ENCODE measurements at places on chromosomes 7 and 10. TPM values are rescaled to one million over a fixed set of nuclear protein-coding genes. Genes with fewer than 3 reads are reported as not detected.

- no peak for DNase-seq
These were observed 33.1 kb upstream of the EPC1 start for GRCh38 chr10:32379950-32380551.

GRCh38 chr10:114550756-114551635 is 107.1 kb downstream of the ABLIM1 start:
- DNase-seq, result peak; percentile 72

DNA sequence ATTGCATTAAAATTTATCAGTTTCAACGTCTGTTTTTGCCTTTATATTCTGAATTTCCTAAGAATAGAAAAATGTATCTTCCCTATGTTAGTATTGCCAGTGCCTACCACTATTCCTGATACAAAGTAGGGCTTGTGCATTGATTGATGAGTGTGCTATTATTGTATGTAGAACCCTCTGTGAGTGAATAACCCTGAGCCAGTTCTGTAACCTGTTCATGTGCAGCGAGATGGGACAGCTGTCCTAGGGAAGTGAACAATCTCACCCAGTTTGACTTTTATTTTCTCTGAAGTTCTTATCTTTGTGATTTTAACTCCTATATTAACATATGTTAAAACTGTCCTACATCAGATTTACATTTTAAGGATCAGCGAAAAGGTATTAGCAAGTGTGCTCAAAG is 178.4 kb upstream of the ADO start:
- DNase-seq, result no peak

DNA sequence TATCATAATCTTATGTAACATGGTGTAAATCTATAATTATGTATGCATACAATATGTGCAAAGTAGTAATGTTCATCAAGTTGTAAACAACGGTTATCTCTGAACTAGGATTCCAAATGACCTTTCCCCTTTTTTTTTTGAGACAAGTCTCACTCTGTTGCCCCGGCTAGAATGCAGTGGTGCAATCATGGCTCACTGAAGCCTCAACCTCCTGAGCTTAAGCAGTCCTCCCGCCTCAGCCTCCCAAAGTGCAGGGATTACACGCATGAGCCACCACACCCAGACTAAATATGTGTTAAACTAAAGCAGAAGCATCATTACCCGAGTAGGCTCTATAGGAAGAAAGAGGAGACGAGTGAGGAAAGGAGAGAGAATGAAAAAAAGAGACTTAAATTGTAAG is 7.8 kb upstream of the KMT2C start:
- no peak for DNase-seq

DNA sequence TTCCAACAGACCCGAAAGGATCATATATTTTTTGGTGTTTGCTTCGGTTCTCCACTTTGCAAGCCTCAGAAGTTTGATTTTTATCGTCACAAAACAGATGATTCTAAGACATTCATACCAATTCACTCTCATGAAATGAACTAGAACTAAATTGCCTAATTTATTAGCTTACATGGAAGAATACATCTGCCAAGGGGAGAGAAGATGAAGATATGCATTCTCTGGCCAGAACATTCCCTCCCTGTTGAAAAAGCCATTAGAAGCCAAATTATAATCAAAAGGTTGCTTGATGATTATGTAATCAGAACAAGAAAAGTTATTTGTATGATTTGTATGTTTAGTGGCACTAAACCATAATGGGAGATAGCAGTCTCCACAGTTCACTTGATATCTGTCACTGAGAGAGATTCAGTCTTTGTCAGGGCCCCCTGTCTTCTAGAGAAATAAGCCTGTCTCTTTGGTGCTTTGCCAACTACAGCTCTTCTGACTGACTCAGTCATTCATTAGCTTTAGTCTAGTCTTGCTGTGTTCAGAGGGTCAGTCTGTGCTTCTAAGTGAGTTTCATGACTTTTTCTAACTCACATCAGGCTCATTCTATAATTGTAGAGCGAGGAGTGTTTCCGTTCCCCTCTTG is 95.3 kb upstream of the GNAI1 start:
- DNase-seq, result no peak

GRCh38 chr7:38020121-38020785 is 99.8 kb downstream of the EPDR1 start:
- DNase-seq, result no peak

DNA sequence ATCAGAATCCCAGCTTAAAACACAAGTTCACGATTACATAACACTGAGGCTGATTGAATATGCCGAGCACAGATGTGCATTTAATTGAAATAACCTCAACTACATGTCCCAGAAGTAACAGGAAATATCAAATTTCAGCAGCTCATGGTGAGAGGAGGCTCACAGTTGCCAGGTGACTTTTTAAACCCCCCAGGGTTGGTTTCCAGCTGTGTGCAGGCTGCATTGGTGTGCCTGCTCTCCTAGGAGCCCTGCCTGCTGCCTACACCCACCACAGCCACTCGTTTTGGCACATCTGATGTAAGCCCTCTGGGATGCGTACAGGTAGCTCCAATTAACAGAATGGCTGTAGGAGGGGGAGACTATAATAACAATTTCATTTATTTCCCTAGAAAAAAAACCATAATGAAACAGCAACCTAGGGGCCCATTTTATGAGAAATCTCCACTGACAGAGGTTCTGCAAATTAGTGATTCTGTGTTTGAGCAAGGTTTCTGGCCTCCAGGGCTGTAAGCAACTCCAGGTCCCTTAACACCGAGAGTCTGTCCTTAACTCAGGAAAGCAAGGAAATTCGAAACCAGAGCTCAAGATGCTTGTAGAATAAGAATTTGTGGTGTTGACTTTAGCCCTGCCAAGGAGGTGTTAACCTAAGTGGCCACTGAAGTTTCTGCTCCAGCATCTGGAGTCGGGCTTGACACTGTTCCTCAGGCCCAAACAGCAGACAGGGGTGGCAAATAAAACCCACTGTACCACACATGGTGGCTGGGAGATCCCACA is 161.9 kb downstream of the BMPER start:
- DNase-seq, result no peak

GRCh38 chr7:16561943-16562342 is 35.3 kb downstream of the LRRC72 start:
- DNase-seq, result no peak

- DNase-seq, result no peak
These were observed 28.2 kb downstream of the PPIF start for GRCh38 chr10:79375321-79376077.

DNA sequence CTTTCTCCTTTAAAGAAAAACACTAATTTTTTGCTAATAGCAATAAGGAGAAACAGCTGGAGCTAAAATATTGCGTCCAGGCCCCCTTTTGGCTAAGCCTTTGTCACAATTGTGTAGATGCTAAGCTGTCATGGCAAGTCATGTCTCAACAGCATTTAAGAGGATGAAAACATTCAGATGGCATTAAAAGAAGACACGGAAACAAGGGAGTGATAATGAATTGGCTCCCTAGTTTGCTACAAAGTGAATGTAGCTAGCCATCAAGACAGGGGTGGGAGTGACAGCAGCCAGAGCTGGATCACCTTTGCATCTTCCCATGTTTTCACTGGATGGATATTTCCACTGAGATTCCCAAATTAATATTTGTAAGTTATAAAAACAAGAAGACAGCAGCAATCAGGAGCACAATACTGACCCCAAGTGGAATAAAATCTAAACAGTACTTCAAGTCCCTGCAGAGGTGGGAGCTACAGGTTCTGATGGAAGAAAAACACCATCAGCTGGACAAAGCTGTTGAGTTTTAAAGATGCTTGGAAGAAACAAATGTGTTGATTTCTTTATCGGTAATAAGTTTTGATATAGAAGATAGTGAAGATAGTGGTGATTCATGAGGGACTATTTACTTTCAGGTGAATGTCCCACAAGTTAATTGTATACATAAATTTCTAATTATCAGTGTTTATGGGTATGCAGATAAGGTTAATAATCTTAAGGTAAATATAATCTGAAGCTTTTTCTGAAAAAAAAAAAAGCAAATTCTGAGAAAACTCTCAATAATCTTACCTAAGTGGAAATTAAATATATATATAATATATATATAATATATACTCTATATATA is 129.4 kb downstream of the SLC16A9 start:
- DNase-seq, result peak; percentile 51

GRCh38 chr10:124289851-124290795 is 128.6 kb downstream of the OAT start:
- DNase-seq, result peak; percentile 75

GRCh38 chr7:12103948-12104347 is 107.1 kb upstream of the TMEM106B start:
- no peak for DNase-seq

DNA sequence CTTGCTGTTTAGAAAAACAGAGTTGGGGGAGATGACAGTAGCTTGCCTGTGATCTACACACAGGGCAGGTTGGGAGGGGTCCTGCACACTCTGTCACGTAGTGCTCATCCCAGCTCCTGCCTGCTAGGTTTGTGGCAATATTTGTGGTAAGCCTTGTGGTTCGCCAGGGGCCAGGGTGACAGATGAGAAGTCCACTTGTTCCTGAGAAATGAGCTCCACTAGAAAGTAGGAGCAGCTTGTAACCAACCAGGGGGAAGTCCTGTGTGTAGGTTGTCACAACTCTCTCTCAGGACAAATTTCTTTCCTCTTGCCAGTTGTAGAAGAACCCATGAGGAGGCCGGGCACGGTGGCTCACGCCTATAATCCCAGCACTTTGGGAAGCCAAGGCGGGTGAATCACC is 147.0 kb downstream of the TCF7L2 start:
- no peak for DNase-seq

TMEM225B gene
- 0.12 TPM for total RNA-seq

INMT gene
- total RNA-seq, result not detected

ASAH2B gene
- total RNA-seq, result 0.37 TPM

PTER gene
- 0.03 TPM for total RNA-seq

NET1 gene
- total RNA-seq, result 32.5 TPM

Measured in G401 (cell line).